ENCODE measurements at places on chromosomes 7 and 10. TPM values are rescaled to one million over a fixed set of nuclear protein-coding genes. Genes with fewer than 3 reads are reported as not detected.

- DNase-seq: no peak
These were observed 32.2 kb upstream of the ZNF716 start for GRCh38 chr7:57417736-57418135.

DNA sequence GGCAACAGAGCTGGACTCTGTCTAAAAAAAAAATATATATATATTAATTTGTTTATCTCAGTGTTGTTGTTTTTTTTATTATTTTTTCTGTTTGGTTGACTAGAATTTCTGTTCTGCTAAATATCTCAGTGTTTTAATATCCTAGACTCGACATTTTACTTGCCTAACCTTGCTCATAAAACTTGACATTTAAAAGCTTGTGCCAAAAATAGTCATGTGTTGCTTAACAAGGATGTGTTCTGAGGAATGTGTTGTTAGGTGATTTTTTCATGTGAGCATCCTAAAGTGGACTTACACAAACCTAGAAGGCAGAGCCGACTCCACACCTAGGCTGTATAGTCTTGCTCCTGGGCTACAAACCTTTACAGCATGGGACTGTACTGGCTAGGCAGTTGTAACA is 23.1 kb downstream of the NRBF2 start:
- DNase-seq: no peak

- no peak for DNase-seq
These were observed 119.3 kb upstream of the TCERG1L start for GRCh38 chr10:131430716-131431412.

Gene PFKP
- total RNA-seq: 90.3 TPM

DNA sequence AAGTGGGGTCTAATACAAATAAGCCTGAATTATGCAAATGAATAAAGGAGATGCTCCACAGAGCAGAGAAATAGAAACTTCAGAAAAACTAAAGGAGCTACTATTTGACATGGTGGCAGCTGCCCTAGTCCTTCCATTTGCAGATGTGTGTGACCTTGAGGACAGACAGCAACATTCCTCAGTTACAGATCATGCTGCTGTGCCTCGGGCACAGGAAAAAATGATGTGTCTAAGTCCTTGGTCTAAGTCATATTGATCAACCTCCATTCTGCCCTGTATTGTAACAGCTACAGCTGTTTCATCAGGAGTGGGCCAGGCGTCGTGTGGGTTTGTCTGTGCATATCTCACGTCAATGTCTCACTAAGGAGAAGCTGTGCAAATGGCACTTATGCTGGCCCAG is 710.4 kb downstream of the TNS3 start:
- no peak for DNase-seq

Gene OR2A2
- total RNA-seq: not detected

GRCh38 chr10:118986815-118987790 is 42.4 kb upstream of the NANOS1 start:
- DNase-seq: no peak

All from fibroblast of lung (primary cell).